ENCODE measurements at places on chromosomes 3 and 15. TPM values are rescaled to one million over a fixed set of nuclear protein-coding genes. Genes with fewer than 3 reads are reported as not detected.

GRCh38 chr3:143100451-143100850 is 19.1 kb upstream of the CHST2 start:
- DNase-seq = no peak

GRCh38 chr15:81221449-81221848 is 24.8 kb downstream of the IL16 start:
- no peak for DNase-seq

The GOLGA6L4 gene
- 2.5 TPM for total RNA-seq

The ADGRG7 gene
- 0.13 TPM for total RNA-seq

DNA sequence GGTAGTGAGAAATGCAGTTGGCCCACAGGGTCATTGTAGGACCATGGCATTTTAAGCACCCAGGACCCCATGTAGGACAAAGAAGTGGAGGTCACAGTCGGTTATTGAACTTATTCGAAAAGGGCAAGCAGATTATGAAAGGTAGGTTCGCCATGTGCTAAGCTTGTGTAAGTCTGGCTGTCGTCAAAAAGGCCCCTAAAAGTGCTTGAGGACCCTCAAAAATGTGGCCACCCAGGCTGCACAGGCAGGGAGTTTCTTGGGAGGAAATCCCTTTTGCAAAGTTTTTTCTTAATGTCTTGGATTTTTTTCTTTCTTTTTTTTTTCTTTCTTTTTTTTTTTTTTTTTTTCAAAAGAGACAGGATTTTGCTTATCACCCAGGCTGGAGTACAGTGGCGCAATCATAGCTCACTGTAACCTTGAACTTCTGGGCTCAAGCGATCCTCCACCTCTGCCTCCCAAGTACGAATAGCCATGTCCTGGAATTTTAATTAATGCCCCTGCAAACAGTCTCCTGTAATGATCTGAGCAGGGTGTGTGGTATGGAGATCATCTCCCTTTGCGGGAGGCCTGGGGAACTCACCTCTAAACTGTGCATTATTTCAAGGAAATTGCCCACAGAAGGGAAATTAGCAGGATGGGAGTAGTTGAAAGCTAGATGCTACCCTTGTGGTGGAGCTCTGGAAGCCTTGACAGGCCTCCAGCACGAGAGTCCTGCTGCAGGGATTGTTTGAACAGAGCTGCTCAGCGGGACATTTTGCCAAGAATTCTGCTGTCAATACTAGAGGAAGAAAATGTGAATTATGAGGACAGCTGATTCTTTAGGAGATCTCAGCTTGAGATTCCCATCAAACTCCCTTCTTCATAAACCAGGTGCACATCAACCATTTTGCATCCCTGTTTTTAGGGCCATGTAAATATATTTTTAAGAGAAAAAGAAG is 28.4 kb downstream of the THSD4 start:
- DNase-seq = no peak

- DNase-seq = peak; percentile 10
Observed at GRCh38 chr3:194640829-194641228, 7.6 kb upstream of the TMEM44 start.

GRCh38 chr3:155863072-155863784 is 7.2 kb upstream of the GMPS start:
- DNase-seq = no peak

- DNase-seq = no peak
Observed at GRCh38 chr3:52710512-52710911, 4.6 kb downstream of the SPCS1 start.

GRCh38 chr3:33665294-33665693 is 52.8 kb downstream of the CLASP2 start:
- DNase-seq = no peak

The IGSF11 gene
- total RNA-seq = 1.8 TPM

DNA sequence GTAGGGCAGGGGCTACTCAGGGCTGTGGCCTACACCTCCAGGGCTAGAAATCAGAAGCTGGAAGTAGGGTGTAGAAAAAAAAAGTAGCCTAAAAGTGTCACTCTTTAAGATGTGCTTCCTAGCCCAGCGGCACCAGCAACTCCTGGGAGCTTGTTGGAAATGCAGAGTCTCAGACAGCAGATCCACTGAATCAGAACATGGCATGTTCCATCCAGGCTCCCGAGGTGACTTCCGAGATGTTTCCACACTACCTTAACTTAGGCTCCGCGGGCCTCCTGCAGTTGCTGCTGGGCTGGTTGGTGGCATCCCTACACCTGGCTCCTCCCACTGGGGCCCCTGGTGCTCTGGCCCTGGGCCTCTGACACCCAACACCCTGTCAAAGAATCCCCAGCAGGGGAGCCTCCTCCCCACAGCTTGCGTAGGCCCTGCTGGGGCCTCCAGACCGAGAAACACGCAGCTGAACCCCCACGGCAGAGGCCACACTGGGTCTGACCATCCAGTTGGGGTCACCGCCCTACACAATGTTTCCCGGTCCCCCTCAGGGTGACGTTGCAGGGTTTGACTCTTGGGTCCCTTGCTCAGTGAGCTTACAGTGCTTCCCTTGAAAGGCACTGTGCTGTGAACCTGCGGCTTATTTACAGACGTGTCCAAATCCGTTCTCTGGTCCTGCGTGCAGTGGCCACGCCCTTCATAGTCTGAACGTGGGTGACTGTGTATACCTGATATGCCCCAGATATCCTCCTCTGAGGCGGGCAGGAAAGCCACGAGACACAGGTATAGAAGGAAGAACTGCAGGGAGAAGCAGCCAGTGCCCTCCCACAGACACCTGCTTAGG is 46.5 kb downstream of the FAM174B start:
- peak; percentile 67 for DNase-seq

GRCh38 chr15:62802612-62803011 is 239.9 kb upstream of the TPM1 start:
- no peak for DNase-seq

- DNase-seq = no peak
Observed at GRCh38 chr3:7562892-7563291, 702.0 kb downstream of the GRM7 start.

DNA sequence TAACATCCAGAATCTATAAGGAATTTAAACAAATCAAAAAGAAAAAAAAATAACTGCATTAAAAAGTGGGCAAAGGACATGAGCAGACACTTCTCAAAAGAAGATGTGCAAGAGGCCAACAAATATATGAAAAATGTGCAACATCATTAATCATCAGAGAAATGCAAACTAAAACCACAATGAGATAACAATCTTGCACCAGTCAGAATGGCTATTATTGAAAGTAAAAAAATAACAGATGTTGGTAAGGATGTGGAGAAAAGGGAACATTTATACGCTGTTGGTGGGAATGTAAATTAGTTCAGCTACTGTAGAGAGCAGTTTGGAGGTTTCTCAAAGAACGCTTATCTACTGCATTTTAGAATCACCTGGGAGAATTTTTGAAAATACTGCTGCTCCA is 186.1 kb downstream of the OTOL1 start:
- no peak for DNase-seq

- DNase-seq = no peak
Observed at GRCh38 chr3:170598091-170598502, 12.2 kb upstream of the SLC7A14 start.

The DUOX2 gene
- 0.19 TPM for total RNA-seq

The PLA2G4F gene
- 0.48 TPM for total RNA-seq
